Stimulated activated CD8-positive, alpha-beta memory T cell treated with anti-CD3 and anti-CD28 coated beads, Interleukin-4, amount 100 ng/mL, for 1 hour (primary cell): ENCODE measurements at places on chromosomes 4 and X.

- DNase-seq, result no peak
Observed at GRCh38 chr4:127783955-127784770, 2.0 kb downstream of the HSPA4L start.

DNA sequence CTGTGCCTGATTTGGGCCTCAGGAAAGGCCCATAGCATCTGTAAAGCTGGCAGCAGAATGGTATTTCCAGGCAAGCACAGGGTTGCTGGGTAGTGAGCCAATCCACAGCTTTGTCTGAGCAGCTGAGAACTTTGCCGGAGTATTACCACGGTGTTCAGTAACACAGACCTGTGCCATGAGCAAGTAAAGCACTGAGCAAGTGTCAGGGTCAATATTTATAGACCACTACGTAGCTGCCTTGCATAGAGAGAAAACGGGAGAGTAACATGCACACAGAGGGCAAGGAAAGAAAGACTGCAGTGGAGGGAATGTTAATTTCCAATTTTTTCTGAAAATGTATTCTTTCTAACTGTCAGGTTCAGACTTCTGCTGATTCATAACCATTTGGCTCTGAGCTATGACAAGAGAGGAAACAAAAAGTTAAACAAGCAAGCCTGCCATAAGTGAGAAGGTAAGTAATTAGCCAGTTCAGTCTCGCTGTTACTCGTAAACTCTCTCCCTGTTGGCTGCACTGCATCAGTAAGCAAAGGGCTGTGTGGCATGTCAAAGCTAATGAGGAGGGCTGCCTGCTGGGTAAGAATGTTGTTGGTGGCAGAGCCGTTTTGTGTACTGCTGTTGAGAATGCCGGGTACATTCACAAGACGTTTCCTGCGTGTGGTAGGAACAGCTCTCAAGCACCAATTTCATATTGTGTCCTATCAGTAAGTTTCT is 238.1 kb downstream of the BMPR1B start:
- DNase-seq, result no peak

DNA sequence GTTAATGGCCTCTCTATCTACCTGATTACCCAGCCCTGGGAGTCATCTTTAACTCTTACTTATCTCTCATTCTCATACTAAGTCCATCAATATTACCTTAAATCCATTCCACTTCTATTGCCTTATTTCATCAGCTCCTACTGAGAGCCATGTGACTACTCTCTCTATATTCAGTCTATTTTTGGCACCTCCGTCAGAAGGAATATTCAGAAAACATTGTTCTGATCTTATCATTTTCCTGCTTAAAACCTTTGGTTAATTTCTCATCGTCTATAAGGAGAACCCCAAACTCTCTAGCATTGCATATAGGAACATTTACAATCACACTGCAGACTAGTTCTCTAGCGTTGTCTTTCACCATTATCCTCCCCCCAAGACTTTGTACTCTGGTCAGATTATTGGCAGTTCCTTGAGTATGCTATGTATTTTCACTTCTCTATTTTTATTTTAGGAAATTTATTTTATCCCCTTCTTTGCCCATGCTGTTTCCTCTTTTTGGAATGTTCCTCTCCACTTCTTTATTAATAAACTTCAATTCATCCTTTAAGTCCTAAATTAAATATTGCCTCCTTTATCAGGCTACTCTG is 13.7 kb upstream of the AMMECR1 start:
- no peak for DNase-seq

- DNase-seq, result no peak
Observed at GRCh38 chrX:12617241-12617640, 174.0 kb upstream of the PRPS2 start.

DNA sequence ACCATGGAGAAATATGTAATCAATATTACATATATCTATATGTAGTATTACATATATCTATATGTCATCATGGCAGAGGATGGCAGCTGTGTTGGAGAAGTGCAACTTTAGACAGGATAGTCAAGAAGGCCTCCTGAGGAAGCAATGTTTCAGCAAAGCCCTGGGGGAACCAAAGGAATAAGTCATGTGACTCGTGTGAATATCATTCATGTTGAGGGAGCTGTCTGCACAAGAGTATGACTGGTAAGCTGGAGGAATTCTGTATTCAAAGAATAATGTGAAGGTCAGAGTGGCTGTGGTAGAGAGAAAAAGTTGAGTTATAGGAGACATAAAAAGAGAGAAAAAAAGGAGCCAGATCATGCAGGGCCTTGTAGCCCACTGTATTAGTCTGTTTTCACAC is 92.9 kb upstream of the EDNRA start:
- no peak for DNase-seq

- no peak for DNase-seq
Observed at GRCh38 chr4:174461466-174462106, 60.7 kb downstream of the HPGD start.

GRCh38 chr4:53854991-53855568 is 209.3 kb downstream of the CHIC2 start:
- no peak for DNase-seq

- peak; percentile 5 for DNase-seq
Observed at GRCh38 chr4:139841464-139842195, 176.0 kb downstream of the MGST2 start.

GRCh38 chr4:632196-632790 is 6.9 kb downstream of the PDE6B start:
- DNase-seq, result no peak

DNA sequence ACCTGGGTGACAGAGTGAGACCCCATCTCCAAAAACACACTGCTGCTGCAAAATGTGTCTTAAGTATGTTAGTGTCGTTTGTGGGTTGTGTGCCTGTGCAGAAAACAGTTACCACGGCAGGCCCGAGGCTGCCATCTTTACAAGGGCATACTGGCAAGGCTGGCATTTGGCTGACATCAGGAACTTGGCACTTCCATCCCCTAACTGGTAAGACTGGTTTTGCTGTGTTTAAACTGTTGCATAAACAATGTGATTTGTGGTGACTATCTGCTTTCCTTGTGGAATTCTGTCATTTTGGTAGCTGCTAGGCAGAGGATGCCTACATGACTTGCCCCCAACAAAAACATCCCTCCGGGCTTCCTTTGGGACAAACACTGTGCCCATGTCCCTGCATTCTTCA is 12.3 kb downstream of the LRP2BP start:
- no peak for DNase-seq

DNA sequence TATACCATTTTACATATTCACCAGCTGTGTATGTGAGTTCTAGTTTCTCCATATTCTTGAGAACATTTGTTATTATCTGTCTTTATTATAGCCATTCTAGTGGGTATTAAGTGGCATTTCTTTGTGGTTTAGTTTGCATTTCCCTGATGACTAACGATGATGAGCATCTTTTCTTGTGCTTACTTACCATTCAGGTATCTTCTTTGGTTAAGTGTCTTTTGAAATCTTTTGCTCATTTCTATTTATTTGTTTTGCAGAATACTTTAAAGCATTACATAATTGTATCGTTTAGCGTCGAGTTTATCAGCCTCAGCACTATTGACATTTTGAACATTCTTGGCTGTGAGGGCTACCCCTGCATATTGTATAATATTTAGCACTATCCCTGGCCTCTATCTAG is 85.4 kb downstream of the FRMPD4 start:
- DNase-seq, result no peak

DNA sequence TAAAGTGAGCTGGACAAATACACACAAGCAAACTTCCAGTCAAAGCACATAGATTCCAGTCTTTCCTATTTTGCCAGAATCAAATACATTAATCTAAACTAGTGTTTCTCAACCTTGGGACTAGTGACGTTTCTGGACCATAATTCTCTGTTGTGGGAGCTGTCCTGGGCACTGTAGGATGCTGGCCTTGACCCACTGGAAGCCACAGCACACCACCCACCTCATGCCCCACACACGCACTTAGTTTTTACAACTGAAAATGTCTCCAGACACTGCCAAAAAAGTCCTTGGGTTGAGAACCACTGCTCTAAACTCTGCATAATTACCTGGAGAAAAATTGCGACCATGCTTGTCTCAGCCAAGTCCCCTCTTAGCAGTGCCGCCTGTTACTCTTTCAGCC is 57.6 kb downstream of the MAP3K15 start:
- DNase-seq, result no peak

GRCh38 chrX:118935352-118935751 is 39.1 kb upstream of the LONRF3 start:
- DNase-seq, result no peak
